Fibroblast of gingiva (primary cell): ENCODE measurements at places on chromosomes 3 and 15.
A peak's percentile ranks its signal among the peaks of the same experiment; 100 is the strongest.

GRCh38 chr3:127050733-127051132 lies 67.8 kb downstream of the PLXNA1 start:
- DNase-seq, result no peak

DNA sequence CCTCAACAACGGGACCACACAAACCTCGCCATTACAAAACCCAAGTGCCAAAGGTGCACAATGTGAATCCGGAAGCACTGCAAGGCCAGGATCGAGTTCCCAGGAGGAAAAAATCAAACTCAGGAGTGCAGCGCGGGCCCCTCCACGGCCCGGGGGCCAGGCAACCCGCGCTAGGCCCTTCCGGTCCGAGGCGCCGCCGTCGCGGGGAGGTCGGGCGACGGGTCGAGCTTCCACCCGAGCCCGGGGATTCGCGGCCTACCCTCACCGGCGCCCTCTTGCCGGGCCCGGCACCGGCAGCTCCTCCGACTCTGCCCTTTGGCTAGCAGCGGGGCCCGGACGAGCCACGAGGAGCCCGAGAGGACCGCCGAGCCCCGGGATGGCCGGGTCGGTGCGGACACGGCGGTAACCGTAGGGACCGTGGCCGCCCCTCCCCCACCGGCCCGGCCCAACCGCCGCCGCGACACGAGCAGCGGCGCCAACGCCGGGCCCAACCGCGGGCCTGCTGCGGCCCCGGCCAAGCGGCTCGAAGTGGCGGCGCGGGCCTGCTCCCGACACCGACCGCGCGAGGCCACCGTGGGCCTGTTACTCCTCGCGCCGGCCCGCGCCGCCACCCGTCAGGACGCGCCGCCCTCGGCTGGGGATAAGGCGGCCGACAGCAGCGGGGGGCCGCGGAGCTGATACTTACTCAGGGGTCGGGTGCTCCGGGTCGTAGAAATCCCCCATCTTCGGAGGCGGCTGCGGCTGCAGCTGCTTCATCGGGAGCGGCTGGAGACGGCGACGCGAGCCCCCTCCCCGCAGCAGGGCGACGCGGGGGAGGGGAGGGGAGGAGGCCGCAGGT lies 525 bp downstream of the SETD2 start:
- DNase-seq, result peak; percentile 26

- peak; percentile 71 for DNase-seq
Measured at GRCh38 chr15:60362321-60363086, 35.3 kb downstream of the ANXA2 start.

DNA sequence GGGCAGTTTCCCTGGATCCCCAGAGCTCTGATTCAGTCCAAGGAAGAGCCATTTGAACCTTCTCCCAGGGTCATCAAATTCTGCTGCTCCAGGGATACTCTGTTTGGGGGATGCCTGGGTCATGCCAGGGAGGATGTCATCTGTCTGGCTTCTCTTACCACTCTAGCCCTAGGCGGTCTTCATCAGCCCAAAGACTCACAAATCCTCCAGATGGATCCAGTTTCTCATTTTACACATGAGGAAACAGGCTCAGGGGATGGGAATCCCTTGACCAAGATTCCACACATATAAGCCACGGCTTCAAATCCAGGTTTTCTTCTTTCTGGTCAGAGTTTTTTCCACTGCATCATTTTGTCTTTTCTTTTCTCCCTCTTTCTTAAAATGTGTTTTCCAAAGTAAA lies 36.7 kb downstream of the SLC28A1 start:
- peak; percentile 36 for DNase-seq

GRCh38 chr15:42286445-42287029 lies 13.3 kb upstream of the TMEM87A start:
- DNase-seq, result peak; percentile 85

- no peak for DNase-seq
Measured at GRCh38 chr3:172213904-172214303, 174.5 kb downstream of the FNDC3B start.
